ENCODE measurements at places on chromosomes 12 and 14. TPM values are rescaled to one million over a fixed set of nuclear protein-coding genes. Genes with fewer than 3 reads are reported as not detected.

The TAOK3 gene
- total RNA-seq, result 38.4 TPM

DNA sequence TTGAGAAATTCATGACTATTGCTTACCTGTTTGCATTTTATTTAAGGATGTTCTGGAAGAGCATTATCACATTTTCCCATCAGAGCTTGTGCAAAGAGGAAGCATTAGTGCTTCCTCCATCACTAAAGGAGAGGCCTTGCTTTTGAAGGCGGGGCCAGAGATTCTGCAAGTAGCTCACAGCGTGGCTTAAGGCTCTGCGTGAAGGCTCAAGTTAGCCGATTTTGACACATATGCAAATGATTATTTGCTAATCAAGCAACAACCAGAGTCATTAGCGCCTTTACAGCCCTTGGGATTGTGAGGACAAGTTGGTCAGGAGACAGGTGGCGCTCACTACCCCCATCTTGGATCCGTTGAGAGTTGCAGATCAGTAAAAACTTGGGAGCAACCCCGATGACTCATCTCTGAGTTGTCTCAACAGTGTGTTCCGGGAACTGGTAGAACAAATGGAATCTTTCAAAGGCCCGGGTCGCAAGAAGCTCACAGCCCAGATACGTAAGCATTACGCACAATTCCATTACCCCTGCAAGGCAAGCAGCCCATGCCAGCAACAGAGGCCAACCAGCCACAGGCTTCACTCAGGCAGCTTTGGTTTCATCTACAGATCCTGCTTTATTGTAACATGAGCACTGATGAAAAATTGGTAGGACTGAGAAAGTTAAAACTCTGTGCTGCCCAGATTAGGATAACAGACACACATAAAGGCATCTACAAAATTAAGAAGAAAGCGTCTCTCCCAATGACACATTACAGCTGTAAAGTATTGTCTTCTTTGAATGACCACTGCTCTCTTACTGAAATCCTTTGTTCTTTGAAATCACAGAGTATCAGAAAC lies 34.9 kb upstream of the SPTSSA start:
- peak; percentile 96 for ATAC-seq

- no peak for ATAC-seq
These were observed 15.1 kb downstream of the KCNH5 start for GRCh38 chr14:63030113-63030512.

GRCh38 chr12:79233341-79233781 lies 368.8 kb downstream of the SYT1 start:
- no peak for ATAC-seq

DNA sequence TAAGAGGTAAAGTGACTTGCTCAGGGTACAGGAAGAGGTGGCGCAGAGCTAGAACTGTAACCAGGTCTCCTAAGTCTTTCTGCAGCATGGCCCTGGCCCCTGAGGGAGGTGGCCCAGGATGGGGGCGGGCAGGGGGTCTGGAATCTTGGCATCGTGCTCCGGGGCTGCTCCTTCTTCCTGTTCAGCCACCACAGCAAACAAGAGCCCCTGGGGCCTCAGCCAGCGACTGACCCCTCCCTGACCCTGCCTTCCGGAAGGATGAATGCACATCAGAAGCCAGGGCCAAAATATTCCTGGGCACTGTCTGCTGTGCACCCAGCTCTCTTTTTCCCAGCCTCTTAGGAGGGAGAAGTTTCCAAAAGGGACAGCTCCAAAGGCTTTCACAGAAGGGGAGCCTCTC lies 242.8 kb downstream of the DPF3 start:
- ATAC-seq, result no peak

GRCh38 chr12:24366514-24366913 lies 417.0 kb upstream of the SOX5 start:
- no peak for ATAC-seq

The FOXG1 gene
- 0.16 TPM for total RNA-seq

The WNT1 gene
- not detected for total RNA-seq

DNA sequence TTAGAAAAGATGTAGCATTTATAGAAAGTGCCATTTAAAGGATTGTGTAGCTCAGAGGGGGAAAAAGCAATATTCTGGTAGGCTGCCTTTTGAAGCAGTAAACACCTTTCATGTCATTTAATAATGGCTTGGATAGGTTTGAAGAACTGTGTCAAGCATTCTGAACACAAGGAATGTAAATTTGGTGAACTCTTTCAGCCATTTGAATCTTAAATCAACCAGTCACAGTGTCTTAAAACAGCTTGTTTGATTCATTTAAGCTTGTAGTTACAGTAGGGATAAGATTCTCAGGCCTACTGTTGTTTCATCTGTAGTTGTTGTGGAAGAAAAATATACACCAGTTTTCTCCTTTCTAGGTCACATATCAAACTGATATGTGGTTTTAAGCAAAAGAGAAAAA lies 299.4 kb upstream of the NOVA1 start:
- ATAC-seq, result no peak

DNA sequence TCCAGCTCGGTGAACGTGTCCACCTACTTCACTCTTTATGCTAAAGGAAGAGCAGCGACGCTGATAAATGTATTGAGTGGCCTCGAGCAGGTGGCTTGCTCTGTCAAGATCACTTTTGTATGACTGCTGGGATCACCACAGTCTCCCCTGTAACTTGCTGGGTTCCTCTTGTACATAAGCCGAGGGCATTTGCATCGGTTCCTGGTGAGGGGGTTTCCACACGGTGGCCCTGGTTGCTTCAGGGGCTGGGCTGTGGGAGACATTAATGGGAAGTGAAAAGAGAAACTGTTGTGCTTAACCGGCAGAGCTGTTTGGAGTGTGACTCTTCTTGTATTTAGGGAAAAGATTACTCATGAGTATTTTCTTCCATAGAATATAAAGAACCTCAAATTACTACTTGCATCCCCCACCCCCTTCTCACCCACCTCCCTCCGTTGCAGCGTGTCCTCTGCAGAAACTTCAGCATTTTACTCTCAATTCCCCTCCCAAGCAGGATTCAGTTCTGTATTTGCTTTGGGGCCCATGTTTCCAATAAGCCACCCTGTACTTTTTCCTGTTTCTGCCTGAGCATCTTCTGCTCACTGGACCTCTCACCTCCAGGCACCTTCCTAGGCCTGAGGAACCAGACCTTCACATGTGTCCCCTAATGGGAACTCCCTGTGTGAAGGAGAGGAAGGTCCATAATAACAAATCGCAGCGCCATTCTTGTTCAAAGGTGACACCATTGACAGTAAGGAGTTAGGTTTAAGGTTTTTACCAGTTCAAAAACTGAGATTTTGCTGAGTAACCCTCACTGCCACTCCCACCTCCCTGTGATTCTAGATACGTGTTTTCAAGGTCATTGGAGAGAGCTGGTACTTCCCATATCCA lies 187.0 kb downstream of the ETV6 start:
- ATAC-seq, result peak; percentile 39

Measured in gastroesophageal sphincter (tissue), 4 donors.